Activated CD4-positive, alpha-beta memory T cell treated with anti-CD3 and anti-CD28 coated beads, Interleukin-2, amount 10 ng/mL, durations not matched to agents 7 days and 5 days (primary cell): ENCODE measurements at places on chromosomes 1 and 21. TPM values are rescaled to one million over a fixed set of nuclear protein-coding genes. Genes with fewer than 3 reads are reported as not detected.
A peak's percentile ranks its signal among the peaks of the same experiment; 100 is the strongest.

DNA sequence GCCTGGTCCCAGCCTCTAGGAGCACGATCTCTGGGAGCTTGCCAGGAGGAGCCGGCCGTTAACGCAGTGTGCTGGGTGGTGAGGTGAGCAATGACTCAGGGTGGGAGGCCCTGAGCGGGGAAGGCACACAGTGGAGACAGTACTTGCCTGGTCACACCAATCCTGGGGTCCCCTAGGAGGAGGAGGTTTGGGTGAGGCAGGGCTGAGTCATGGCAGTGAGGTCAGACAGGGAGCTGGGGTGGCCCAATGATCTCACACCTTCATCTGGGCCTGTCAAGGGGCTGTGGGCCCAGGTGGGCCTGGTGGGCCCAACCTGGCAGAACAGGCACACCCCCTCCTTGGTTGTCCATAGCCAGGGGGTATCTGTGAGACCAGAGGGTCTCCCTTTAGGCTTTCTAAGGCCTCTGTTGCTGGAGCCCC, 8.6 kb upstream of the EDN2 start:
- peaks cover 22% of the 10 kb centered on the region for H3K27me3 ChIP-seq
- H3K36me3 ChIP-seq: no peaks in the 10 kb centered on the region
- peaks cover 3% of the 10 kb centered on the region for H3K4me1 ChIP-seq

Gene GPR52
- total RNA-seq: 1.2 TPM

GRCh38 chr1:73913025-73913424, 285.0 kb downstream of the LRRIQ3 start:
- no peaks in the 10 kb centered on the region for H3K4me1 ChIP-seq
- no peaks in the 10 kb centered on the region for H3K27me3 ChIP-seq
- no peak overlapping the region for H3K4me3 ChIP-seq
- no peak overlapping the region for H3K27ac ChIP-seq
- DNase-seq: no peak
- no peaks in the 10 kb centered on the region for H3K36me3 ChIP-seq

GRCh38 chr1:72482736-72483413, 200.5 kb upstream of the NEGR1 start:
- no peaks in the 10 kb centered on the region for H3K27me3 ChIP-seq
- no peaks in the 10 kb centered on the region for H3K36me3 ChIP-seq
- H3K27ac ChIP-seq: no peak overlapping the region
- no peak for DNase-seq

GRCh38 chr1:8345621-8346415, 27.9 kb downstream of the SLC45A1 start:
- DNase-seq: no peak
- H3K36me3 ChIP-seq: no peaks in the 10 kb centered on the region
- no peaks in the 10 kb centered on the region for H3K27me3 ChIP-seq
- H3K27ac ChIP-seq: no peak overlapping the region

Gene IRF6
- 0.10 TPM for total RNA-seq

- H3K27ac ChIP-seq: peak overlapping the region; percentile 82
- peaks cover 46% of the 10 kb centered on the region for H3K4me1 ChIP-seq
- DNase-seq: peak; percentile 80
- H3K27me3 ChIP-seq: peaks cover 1% of the 10 kb centered on the region
- H3K36me3 ChIP-seq: no peaks in the 10 kb centered on the region
Measured at GRCh38 chr1:30191154-30191702, 532.2 kb downstream of the MATN1 start.

DNA sequence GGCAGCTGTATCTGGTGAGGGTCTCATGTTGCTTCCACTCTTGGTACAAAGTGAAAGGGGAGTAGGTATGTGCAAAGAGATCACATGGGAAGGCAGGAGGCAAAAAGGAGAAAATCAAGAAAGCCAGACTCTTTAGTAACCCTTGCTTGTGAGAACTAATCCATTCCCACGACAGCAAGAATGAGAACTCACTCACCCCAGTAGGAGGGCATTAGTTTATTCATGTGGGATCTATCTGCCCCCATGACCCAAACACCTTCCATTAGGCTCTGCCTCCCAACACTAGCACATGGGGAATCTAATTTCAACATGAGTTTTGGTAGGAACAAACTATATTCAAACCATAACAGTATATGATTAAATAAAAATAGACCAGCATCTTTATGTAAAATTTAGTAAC, 57.6 kb downstream of the ZNHIT6 start:
- no peak overlapping the region for H3K27ac ChIP-seq
- H3K27me3 ChIP-seq: no peaks in the 10 kb centered on the region
- peaks cover 5% of the 10 kb centered on the region for H3K4me1 ChIP-seq
- H3K36me3 ChIP-seq: peaks cover 52% of the 10 kb centered on the region

- H3K27ac ChIP-seq: no peak overlapping the region
- no peak overlapping the region for H3K4me3 ChIP-seq
- H3K36me3 ChIP-seq: peaks cover 16% of the 10 kb centered on the region
- H3K4me1 ChIP-seq: peaks cover 32% of the 10 kb centered on the region
- no peak for DNase-seq
Measured at GRCh38 chr1:43711524-43712386, 4.4 kb downstream of the ST3GAL3 start.

- DNase-seq: no peak
- no peak overlapping the region for H3K27ac ChIP-seq
- no peaks in the 10 kb centered on the region for H3K36me3 ChIP-seq
- H3K4me1 ChIP-seq: peaks cover 4% of the 10 kb centered on the region
- no peak overlapping the region for H3K4me3 ChIP-seq
- no peaks in the 10 kb centered on the region for H3K27me3 ChIP-seq
Measured at GRCh38 chr1:222048094-222048595, 306.3 kb upstream of the DUSP10 start.

Gene CNKSR1
- 1.8 TPM for total RNA-seq

Gene SYT14
- not detected for total RNA-seq

- no peak for DNase-seq
- peaks cover 3% of the 10 kb centered on the region for H3K4me1 ChIP-seq
- H3K36me3 ChIP-seq: no peaks in the 10 kb centered on the region
Measured at GRCh38 chr1:33317946-33318345, 3.0 kb downstream of the A3GALT2 start.

Gene DRAXIN
- total RNA-seq: 0.60 TPM
